ENCODE measurements at places on chromosomes 6 and 20.

GRCh38 chr20:50413088-50413500 lies 97.1 kb upstream of the PTPN1 start:
- no peak for DNase-seq

DNA sequence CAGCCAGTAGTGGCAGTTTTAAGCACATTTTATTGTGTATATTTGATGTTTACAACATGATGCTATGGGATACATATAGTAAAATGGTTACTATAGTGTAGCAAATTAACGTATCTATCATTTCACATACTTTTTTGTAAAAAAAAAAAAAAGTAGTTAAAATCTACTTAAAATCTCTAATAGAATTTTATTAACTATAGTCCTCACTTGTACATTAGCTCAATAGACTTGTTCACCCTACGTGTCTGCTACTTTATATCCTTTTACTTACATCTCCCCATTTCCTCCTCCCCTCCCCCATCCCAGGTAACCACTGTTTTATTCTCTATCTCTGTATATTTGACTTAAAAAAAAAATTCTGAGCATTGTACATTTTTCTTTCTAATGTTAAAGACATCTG lies 23.0 kb downstream of the GTPBP2 start:
- DNase-seq = no peak

DNA sequence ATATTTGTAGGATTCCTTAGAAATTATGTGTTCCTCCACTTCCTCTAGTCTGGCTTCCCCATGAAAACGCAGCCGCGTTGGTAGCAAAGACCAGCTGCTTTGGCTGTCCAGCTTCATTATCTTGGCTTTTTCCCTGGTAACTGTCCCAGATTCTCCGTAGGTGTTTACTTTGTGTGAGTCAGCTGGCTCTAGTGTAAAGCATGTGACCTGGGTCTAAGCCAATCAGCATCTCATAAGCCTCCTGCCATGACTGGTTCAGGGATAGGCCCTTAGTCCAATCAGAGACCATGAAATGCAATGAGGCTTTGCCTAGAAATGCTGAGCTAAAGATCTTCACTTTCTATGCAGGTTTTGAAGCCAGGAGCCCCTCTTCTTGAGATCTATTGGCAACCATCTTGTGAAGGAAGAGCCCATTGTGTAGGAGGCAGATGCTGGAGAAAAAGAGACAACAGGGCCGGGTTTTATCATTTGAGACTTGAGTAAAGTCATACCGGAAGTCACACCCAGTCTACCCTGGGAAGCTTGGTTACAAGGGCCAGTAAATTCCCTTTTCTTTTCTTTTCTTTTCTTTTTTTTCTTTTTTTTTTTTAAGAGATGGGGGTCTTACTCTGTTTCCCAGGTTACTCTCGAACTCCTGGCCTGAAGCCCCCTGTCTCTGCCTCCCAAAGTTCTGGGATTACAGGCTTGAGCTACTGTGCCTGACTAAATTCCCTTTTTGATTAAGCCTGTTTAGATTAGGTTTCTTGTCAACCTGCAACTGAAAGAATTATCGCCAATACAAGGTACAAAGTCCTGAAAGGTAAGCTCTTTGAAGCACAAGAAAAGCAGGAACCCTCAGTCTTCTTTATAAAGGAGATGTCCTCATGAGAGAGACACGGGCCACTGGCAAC lies 256.5 kb upstream of the RREB1 start:
- DNase-seq = peak; percentile 34

- DNase-seq = peak; percentile 43
Observed at GRCh38 chr6:4727671-4728435, 48.4 kb upstream of the CDYL start.
